Suppressor macrophage treated with lipopolysaccharide for 4 hours (primary cell): ENCODE measurements at places on chromosomes 2 and 18.
A peak's percentile ranks its signal among the peaks of the same experiment; 100 is the strongest.

GRCh38 chr2:240892356-240892755 lies 3.6 kb downstream of the MAB21L4 start:
- DNase-seq: no peak

DNA sequence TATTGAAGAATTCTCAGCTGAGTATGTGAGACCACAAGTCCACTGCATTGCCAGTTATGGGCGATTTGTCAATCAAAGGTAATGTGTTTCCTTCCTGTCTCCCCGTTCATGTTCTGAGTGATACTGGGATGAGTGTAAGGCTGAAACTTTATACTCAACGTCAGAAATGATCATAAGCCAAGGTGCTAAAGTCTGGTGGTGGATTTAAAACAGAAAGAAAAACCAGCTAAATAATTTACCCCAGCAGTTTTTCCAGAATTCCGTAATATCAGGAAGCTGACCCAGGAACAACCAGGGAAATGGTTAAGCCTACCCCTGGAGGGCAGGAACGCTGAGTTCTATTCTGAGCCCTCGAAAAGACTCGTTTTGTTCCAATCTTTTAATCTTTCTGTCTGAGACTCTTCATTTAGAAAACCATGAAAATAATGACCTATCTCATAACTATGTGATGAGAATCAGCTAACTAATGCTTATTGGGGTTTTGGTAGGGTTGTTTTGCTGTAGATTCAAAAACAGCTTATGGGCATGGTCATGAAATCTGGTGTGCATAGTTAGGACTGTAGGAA lies 149.6 kb downstream of the LAMA3 start:
- peak; percentile 27 for DNase-seq

DNA sequence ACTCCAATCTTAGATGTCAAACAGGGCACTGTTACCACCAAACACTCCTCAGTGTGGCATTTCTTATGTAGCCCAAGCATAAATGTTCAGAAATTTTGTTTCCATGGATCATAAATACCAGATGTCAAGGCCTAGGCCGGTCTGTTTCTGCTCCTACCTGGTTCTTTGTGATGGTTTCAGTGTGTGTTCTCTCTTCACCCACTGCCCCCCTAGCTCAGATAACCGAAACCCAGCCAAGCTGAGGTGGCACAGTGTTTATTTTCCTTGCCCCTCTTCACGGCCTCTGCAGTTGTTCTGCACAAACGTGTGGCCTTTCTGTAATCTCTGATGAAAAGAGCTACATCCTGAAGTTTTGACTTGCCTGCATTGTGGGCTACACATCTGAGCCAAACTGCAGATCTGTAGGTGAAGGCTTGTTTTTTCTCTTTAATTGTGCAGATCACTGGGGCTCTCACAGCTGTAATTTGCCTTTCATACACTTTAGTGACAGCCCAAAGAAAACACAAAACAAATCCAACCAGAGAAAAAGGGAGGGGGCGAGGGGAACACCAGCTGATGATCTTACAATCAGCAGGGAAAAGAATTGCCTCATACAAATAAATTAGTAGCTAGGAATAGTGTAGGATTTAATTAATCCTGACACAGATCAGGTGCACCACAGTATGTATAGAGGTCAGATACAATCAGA lies 99.1 kb downstream of the NRP2 start:
- DNase-seq: no peak

GRCh38 chr2:218027426-218028188 lies 24.8 kb upstream of the TNS1 start:
- DNase-seq: no peak

DNA sequence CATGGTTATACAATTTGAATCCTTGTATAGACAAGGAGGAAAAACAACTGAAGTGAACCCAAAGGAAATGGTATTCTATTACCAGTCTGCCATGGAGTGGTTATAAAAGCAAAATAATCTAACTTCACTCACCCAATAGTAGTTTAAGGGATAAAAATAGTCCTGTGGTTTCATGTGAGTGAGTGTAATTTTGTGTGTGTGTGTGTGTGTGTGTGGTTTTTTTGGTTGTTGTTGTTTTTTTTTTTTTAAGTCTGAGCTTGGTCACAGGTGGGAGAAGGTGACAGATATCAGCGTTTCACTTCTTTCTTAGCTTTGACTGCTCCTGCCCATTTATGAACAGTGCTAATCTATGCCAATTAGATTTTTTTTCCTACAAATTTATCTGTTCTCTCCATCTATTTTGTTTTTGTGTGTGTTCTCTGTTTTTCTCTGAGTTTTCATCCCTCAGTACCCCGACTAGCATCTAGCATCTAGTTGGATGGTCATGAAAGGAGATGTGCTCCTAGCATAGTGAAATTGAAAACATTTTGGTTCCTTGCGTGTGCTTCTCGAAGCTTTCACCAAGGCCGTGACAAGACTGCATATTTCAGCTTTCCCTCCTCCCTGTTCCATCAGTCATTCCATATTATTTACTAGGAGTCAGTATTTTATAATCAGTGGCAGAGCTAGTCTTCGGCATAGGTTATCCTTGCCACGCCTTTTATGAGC lies 200.1 kb upstream of the DTNA start:
- no peak for DNase-seq

- DNase-seq: no peak
These were observed 15.3 kb downstream of the STON1 start for GRCh38 chr2:48545244-48545643.

- DNase-seq: no peak
These were observed 370.0 kb downstream of the SLC4A3 start for GRCh38 chr2:219997341-219997851.

DNA sequence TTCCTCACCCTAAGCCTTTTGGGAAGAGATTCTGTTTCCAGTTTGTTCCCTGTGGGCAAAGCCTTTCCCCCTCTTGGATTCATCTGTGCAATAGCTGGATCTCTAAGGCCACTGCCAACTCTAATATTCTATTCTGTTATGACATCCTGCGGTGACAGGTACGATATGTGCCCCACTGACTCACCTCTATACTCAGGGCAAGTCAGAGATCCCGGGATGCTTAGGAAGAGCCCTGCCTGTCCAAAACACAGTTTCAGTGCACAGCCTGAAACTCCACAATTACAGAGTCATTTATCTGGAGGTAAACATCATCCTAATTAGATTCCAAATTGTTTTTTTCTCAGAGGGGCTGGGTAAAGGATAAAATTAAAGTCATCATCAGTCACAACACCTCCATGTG lies 190.2 kb downstream of the TFCP2L1 start:
- DNase-seq: no peak

GRCh38 chr2:237733677-237734300 lies 64.8 kb upstream of the RBM44 start:
- DNase-seq: no peak

DNA sequence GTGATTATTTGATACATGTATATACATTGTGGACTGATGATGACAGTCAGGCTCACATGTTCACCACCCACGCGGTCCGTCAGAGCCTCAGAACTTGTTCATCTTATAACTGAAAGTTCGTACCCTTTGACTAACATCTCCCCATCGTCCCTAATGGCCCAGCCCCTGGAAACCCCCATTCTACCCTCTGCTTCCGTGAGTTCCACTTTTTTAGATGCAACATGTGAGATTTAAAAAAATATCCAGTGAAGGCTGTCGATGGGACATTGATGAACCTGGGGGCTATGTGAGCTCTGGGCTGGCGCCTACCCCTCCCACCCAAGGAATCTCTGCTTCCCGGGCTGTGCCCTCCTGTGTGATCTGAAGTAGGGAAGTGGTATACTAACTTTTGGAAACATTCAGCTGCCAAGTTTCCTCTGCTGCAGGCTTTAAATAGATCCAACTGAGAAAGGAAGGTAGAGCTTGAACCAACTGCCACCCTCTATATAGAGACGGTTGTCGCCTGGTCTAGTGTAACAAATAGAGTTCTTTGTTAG lies 163.8 kb downstream of the FAM210A start:
- DNase-seq: peak; percentile 98

- DNase-seq: peak; percentile 40
These were observed 336.7 kb upstream of the RND3 start for GRCh38 chr2:150824118-150824517.

DNA sequence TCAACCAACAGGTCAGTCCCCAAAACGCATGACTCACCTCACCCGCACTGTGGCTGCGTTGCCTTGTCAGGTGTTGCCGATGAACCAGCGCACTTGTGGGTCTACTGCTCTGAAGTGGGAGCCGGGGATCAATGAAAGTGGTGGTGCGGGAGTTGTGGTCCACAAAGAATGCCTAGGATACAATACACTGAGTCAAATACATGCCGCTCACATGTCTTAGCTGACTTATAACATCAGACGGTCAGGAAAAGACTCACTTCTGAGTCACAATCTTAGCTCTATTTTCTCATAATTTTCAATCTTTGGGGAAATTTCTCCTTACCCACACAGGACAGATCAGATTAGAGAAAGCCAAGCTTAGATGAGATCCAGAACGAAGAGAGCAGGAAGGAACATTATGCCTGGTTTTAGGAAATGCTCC lies 107.1 kb upstream of the STK17B start:
- DNase-seq: peak; percentile 25

DNA sequence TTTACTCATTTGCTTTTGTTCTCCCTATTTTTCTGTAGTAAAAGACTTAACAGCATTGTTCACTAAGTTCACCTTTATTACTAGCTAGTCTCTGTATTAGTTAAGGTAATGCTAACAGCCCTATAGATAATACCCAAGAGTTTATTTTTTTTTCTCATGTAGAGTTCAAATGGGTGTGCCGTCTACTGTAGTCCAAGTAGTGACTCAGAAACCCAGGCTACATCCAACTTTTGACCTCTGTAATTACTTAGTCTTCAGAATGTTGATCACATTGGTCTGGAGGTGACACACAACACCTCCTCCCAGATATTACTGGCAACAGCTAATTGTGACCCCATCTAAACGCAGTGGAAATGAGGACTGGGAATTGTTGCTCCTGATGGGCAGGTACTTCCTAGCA lies 7.7 kb downstream of the COQ10B start:
- DNase-seq: no peak

- no peak for DNase-seq
These were observed 53.1 kb upstream of the STK39 start for GRCh38 chr2:168300460-168300859.

DNA sequence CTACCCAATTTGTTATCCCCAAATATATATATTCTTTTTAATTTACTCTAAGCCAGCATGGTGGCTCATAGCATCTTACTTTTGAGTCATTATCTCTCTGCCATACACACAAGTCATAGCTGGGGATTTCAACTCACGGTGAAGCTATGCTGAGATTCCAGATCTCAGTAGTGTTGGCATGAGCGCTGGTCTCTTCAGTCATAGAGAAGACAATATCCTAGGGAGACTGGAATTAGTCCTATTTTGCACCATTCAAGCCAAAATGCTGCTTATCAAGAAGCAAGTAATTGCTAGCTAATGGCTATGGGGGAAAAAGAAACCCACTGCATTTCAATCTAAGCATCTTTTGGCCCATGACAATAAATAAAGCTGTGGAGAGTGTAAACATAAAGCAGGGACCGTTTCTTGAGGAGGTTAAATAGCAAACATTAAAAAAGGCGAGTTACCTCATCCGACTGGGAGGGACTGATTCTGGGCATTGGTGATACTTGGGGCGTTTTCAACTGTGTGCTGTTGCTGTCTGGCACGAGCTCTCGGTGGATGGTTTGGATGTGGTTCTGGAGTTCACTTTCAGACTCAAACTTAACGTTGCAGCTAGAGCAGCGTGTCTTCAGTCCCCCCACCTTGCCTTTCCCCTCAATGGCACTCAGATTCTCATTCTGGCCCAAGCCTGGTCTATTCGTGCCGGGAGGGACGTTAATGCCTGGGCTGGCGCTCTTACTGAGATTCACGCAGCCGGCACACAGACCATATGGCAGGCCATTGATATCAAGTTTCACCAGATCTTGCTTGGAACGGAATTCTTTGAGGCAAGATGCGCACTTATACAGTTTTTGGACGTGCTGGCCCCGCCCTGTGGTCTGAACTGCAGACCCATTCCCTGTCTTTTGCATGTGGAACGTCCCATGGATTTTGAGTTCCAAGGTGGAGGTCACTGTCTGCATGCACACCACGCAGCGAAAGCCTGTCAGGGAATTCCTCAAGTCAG lies 127.8 kb downstream of the ZNF521 start:
- DNase-seq: no peak

- no peak for DNase-seq
These were observed 10.6 kb downstream of the SPEG start for GRCh38 chr2:219445220-219445640.

GRCh38 chr2:163735685-163736432 lies at the start of gene FIGN:
Gene FIGN (minus strand): TSS chr2:163736008. CDS start chr2:163734927, 1,081 bp downstream.
- no peak for DNase-seq

DNA sequence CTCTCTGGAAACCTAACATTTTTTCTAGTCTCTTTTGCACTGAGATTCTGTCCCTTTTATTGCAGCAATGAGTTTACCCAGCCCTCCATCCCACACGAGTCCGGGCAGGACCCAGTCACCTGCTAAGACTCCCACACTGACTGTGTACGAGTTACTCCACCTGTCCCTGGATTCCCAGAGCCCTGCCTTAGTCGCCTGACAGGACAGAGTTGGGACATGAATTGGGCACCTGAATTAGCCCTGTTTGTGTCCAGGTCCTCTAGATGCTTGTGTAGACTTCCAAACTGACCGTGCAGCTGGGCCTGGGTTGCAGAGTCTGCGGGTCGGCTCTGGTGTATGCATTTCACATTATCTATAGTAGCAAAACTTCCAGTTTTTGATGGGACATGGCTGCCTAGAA lies 238.7 kb downstream of the VAPA start:
- no peak for DNase-seq

- no peak for DNase-seq
These were observed 158.6 kb downstream of the DYSF start for GRCh38 chr2:71611781-71612527.

DNA sequence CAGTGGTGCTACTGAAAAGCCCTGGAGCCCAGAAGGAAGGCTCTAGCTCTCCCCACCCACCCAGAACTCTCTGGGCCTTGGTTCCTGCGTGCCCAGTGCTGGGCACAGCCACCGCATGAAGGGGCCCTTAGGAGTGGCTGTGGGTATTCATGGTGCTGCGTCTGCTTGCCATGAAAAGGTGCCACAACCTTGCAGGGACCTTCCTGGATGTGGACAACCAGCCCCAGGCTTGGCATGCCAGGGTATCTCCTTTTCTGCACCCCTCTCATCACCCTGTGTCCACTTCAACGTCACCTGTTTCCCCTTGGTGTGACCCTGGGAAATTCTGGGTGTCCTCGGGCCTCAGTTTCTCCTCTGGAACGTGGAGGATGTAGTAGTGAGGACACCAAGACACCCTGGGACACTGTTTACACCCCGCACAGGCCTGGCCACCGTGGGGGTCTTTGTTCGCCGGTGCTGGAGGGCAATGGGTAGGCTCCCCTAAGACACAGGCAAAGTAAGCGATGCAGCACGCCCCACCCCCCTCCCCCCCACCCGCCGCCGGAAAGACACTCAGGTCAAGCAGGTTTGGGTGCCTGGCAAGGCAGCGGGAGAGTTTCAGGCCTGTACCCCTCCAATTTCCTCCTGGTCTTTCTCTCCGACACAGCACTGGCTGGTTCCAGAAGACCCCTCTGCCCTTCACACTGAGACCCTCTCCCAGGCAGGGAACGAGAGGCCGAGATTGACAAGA lies 34.8 kb upstream of the TAF1B start:
- DNase-seq: no peak
